Activated CD4-positive, alpha-beta T cell treated with anti-CD3 and anti-CD28 coated beads, Interleukin-2, amount 50 U/mL, for 16 hours (primary cell): ENCODE measurements at places on chromosomes 1 and 21.

DNA sequence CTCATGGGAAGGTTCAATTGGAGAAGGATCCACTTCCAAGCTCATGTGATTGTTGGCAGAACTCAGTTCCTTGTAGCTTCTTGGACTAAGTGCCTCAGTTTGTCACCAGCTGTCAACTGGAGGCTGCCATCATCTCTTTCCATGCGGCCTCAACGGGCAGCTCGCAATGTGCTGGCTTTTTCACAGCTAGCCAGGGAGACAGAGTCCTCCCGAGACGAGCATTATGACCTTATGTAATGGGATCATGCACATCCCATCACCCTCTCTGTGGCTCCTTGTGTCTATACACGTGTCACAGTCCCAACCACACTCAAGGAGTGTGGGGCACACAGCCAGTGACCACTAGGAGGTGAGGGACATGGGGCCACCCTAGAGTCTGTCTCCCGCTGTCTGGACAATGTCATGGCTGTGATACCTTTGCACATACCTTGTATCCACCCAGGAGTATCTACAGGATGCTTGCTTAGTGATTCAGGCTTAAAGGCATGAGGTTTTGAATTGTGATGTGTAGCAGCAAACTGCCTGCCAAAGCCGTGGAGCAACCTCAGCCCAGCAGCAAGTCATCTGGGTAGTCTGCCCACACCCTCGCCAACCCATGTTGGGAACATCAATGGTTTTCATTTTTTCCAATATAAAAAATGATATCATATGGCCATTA, 3.9 kb upstream of the KRTAP10-6 start:
- DNase-seq, result no peak

GRCh38 chr21:46003575-46004007, 22.0 kb downstream of the COL6A1 start:
- DNase-seq, result no peak

DNA sequence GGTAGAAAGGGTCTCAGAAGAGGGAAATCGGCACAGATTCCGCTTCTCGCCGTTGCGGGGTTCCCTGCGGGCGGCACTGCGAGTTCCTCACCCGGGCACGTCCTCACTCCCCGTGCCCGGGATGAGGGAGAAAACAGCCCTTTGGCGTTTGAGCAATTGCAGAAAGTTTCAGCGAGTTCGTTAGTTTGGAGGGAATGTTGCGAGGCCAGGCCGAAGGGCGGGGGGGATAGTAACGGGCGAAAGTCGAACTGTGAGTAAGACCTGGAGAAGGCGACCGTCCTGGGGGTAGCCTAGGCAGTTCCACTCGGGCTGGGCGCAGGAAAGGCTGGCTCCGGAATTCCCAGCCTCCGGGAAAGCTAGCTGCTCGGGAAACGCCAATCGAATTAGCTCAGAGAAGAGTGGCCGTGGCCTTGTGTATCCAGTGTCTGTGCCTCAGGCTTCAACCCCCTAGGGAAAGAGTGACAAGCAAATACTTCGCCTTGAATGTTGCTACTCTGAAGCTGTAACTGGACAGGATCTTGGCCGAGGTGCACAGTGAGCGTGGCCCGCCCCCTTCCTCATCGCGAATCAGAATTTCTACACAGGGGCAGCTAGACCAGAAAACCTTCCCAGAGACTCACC, 787 bp downstream of the PTGFR start:
- DNase-seq, result no peak

DNA sequence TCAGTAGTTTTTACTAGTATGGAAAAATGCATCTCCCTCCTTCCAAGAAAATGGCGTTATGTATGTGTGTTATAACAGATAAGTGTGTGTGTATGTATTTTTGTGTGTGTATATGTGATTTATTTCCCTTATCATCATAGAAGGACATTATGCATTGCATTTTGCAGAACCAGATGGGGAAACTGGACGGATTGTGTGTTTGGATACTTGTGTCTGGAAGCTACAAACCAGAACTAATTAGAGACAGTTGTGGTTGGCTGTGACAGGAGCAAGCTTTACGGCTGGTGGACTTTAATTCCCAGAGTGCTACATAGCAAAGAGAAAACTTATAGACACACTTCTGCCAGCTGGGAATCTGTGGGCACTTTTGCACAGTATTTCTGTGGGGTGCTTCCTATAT, 162.5 kb downstream of the RWDD3 start:
- DNase-seq, result no peak

DNA sequence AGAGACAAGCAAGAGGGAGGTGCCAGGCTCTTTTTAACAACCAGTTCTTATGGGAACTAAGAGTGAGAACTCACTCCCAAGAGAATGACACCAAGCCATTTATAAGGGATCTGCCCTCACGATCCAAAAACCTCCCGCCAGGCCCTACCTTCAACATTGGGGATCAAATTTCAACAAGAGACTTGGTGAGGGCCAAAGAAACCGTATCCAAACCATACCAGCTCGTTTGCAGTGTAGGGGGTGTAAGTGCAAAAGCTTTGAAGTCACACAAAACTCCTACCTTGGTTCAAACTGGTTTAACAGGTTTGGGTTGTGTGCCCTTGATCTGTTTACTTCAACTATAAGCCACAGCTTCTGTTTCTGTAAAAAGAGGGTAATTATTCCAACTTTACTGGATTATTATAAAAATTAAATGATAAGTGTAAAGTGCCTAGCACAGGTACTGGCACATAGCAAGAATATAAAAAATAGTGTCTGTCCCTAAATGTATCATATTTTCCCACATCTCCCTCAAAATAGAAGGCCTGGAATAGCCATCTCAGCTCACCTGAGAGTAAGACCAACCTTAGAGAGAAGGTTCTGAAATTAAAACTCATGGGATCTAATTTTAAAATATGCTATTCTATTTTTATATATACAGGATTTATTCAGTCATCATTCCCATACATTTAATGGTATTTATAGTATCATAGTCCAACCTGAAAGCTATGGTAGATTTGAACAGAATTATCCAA, 7.0 kb upstream of the USP25 start:
- no peak for DNase-seq

- DNase-seq, result no peak
Observed at GRCh38 chr1:243483952-243484351, 228.1 kb downstream of the SDCCAG8 start.

DNA sequence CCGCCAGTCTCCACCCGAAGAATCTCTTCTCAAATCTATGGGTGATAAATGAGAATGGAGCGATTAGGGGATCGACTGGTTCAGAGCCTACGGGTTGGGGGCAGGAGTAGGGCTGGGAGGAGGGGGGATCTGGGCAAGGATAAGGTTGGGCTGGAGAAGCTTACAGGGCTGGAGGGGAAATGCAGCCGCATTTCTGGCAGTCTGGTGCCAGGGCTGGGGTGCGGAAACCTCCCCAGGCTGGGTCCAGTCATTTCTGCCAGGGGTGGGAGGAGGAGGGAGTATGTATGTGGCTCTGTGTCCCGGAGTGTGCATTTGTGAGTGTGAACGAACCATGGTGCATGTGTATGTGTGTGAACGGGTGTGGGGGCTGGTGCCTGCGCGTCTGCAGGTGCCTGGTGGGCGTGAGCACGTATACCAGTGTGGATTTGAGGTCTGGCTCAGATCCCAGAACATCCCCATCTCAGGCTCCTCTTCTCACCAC, 10.2 kb downstream of the C1orf216 start:
- DNase-seq, result peak; percentile 37

- DNase-seq, result no peak
Observed at GRCh38 chr1:111593403-111594305, 25.9 kb upstream of the RAP1A start.

GRCh38 chr1:21234779-21235178, 55.5 kb downstream of the ECE1 start:
- DNase-seq, result no peak

GRCh38 chr1:247322849-247323586, 8.6 kb downstream of the ZNF496 start:
- no peak for DNase-seq

GRCh38 chr1:203913073-203913521, 51.7 kb downstream of the SNRPE start:
- no peak for DNase-seq

- no peak for DNase-seq
Observed at GRCh38 chr21:31265366-31266013, 78.6 kb downstream of the TIAM1 start.

- peak; percentile 47 for DNase-seq
Observed at GRCh38 chr1:18100491-18101063, 7.0 kb upstream of the IGSF21 start.

GRCh38 chr21:27192281-27192949, 225.5 kb upstream of the ADAMTS5 start:
- DNase-seq, result no peak

DNA sequence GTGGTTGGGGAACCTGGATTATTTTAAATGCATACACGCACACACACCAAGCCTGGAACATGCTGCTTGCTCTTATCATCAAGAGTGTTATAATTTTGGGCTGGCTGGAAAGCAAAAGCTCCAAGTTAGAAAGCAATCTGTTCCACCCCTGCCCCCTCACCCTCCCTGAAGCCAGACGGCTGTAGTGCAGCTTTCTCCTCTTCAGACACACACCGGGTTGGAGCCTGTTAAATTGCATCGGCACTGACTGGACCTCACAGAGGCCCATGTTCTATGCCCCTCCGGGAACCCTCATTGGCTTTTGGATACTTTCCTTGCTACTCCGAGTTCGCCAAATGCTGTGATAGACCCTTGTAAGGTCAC, 90.6 kb upstream of the KCNJ15 start:
- no peak for DNase-seq

GRCh38 chr1:44032170-44032790, 1.0 kb upstream of the SLC6A9 start:
- no peak for DNase-seq

- no peak for DNase-seq
Observed at GRCh38 chr1:167434306-167434705, 84.0 kb downstream of the CD247 start.

DNA sequence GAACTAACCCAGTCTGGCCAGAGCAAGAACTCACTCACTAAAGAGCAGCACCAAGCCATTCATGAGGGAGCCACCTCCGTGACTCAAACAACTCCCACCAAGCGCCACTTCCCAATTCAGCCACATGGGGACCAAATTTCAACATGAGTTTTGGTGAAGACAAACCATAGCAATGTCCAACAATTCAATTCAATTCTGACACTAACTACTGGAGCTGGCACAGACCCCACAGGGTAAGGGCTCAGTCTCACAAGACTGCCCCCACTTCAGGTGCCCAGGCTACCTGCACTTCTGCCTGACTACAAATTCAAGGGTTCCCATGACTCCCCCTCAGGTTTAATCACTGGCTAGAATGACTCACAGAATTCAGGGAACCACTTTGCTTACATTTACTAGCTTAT, 48.8 kb upstream of the RAP1A start:
- peak; percentile 26 for DNase-seq

GRCh38 chr1:181040284-181040865, 6.6 kb downstream of the MR1 start:
- no peak for DNase-seq
